Urinary bladder (tissue), 4 donors: ENCODE measurements at places on chromosomes 4 and X. TPM values are rescaled to one million over a fixed set of nuclear protein-coding genes. Genes with fewer than 3 reads are reported as not detected.

DNA sequence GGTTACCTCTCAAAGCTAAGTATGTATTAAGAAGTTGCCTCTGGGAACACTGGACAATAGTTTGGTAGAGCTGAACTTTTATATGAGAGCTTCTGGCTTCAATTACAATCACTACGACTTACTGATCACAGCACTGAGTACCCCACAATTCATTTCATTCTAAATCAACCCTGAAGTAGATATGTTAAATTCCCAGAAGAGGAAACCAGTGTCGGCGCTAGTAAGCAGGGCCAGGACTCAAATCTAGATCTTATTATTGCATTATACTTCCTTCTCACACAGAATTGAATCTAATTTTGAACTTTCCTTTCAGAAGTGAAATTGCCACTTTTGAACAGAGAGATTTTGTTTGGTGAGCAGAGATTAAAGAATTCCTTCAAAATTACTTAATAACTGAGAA lies 41.8 kb downstream of the HUWE1 start:
- DNase-seq, result no peak

DNA sequence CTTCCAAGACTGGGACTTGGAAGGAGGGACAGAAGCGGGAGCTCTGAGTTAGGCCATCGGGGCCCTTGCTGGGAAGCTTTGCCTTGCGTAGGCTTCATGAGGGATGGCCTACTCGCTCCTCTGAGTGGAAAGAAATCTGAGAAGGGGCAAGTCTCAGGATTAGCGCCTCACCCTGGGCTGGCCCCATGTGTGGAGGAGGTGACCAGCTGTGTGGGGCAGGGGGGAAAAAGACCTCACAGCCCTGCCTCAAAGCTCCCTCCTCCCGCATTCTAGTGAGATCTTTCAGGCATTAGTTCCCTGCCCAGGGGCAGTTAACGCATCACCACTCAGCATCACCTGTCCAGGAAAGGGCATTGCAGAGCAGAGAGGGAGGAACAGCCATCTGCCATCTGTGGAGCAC lies 156.1 kb downstream of the ENPP6 start:
- no peak for DNase-seq

- no peak for DNase-seq
Observed at GRCh38 chr4:78534286-78534955, 17.1 kb upstream of the ANXA3 start.

DNA sequence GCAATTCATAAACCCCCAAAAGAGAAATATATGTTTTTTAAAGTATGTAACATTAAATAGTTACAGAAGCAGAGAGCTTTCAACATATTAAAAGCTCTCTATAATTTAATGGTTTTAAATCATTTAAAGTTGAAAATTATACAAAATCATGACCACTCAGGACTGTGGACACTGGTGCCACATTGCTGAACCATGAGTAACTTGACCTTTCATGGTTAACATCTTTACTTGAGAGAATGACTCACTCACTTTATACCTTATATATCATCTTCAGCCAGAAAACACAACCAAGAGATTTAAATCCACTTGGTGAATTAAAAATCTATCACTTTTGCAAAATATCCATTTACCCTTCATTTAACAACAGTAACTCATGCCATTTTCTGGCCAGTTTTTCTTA lies 584.3 kb upstream of the SMIM31 start:
- no peak for DNase-seq

- DNase-seq, result no peak
Observed at GRCh38 chr4:6988016-6988715, 55.0 kb upstream of the TADA2B start.

DNA sequence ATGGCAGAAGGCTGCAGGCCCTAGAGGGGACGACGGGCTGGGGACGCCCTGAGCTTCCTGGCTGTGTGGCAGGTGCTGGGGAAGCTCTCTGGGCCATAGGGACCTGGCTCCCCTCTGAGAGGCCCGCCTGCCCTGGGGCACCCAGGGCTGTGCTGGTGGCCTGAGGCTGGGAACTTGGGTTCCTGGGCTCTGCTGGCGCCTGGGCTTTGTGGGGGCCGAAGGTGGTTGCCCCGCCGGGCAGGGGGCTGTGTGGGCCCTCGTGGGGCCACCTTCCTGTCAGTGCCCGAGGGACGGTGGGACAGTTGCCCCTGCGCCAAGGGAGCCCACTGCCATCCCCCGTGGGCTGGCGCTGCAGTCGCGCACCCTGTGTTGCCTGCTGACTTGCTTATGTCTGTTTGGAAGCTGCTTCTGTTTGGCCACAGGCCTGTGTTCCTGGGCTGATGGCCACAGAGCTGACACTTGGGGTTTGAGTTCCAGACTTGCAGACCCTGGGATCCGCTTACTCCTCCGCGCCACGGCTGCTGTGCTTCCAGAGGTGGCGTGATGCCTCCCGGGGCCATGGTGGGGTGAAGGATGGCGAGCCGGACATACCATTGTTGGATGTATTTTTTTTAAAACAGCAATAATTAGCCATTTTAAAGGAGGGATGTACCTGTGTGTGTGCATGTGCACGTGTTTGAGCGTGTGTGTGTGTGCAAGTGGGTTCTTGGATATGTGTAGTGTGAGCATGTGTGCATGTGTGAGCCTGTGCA lies 8.5 kb downstream of the NAT8L start:
- DNase-seq, result no peak

GRCh38 chr4:85826060-85826678 lies 351.2 kb downstream of the ARHGAP24 start:
- DNase-seq, result no peak

- DNase-seq, result no peak
Observed at GRCh38 chrX:69289046-69289792, 124.0 kb upstream of the PJA1 start.

GRCh38 chrX:130834149-130834548 lies 68.9 kb downstream of the ENOX2 start:
- DNase-seq, result no peak

DNA sequence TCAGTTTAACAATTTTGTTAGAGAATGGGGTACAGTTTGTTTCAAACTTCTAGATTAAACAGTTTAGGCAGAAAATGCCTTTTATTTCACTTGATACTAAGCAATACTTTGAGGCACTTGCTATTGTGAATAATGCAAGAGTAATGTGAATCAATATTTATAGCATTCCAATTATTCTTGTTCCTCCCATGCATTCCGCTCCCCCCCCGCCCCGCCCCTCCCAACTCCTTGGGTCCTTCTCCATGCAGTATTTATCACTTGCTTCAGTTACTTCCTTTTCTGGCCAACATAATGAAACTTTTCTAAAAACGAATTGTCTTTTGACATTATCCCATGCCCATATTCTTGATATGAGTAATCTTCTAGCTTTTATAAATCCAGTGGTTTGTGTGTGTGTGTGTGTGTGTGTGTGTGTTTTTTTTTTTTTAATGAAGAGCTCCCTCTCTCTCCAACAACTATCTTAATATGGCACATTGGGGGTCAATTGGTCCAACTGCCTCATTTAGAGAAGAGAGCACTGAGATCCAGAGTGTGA lies 1.6 kb downstream of the BANK1 start:
- no peak for DNase-seq

DNA sequence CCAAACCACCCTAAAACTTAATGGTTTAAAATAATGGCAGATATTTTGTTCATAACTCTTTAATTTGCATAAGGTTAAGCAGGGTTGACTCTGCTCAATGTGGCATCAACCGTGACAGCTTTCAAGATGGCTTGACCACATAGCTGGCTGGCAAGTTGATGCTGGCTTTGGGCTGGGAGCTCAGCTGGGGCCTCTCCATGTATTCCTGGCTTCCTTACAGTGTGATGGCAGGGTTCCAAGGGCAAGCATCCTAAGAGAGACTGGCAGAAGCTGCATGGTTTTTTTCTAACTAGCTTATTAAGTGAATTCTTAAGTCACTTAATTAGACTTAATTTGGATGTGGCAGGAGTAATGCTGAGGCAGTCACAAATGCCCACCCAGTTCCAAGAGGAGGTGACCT lies 4.5 kb downstream of the RP2 start:
- DNase-seq, result no peak

DNA sequence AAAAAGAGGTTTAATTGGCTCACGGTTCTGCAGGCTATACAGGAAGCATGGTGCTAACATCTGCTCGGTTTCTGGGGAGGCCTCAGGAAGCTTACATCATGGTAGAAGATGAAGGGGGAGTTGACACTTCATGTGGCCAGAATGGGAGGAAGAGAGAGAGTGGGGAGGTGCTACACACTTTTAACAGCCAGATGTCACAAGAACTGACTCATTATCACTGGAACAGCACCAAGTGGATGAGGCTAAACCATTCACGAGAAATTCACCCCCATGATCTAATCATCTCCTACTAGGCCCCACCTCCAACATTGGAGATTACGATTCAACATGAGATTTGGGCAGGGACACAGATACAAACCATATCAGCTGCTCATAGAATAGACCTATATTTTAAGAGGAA lies 255.8 kb downstream of the OPHN1 start:
- no peak for DNase-seq

GRCh38 chrX:63784346-63784901 lies 590 bp downstream of the ARHGEF9 start:
- no peak for DNase-seq

- no peak for DNase-seq
Observed at GRCh38 chrX:68832101-68832416, 3.2 kb downstream of the EFNB1 start.

- no peak for DNase-seq
Observed at GRCh38 chr4:7095611-7096155, 27.8 kb upstream of the GRPEL1 start.

DNA sequence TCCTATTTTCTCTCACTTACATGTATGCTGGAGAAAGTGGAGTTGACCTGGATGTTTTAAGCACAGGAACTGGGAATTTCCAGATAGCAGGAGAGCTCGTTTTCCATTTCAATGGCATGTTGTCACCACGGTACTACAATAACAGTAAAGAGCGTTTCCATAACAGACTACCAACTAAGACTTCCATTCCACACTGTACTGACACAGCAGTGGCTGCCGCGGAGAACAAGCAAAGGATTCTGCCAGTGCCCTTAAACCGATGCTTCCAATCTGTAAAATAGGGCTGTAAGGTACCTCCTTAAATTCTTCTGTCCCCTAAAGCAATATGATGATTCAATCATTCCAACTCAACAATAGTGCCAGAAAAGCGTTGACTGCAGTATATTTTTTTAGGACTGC lies 143.9 kb downstream of the KLHL13 start:
- no peak for DNase-seq

GRCh38 chrX:126847143-126847542 lies 27.6 kb downstream of the PRR32 start:
- DNase-seq, result no peak

GRCh38 chrX:40807384-40807783 lies 72.0 kb upstream of the MED14 start:
- no peak for DNase-seq

GRCh38 chr4:80009806-80010205 lies 63.2 kb downstream of the ANTXR2 start:
- DNase-seq, result no peak

DNA sequence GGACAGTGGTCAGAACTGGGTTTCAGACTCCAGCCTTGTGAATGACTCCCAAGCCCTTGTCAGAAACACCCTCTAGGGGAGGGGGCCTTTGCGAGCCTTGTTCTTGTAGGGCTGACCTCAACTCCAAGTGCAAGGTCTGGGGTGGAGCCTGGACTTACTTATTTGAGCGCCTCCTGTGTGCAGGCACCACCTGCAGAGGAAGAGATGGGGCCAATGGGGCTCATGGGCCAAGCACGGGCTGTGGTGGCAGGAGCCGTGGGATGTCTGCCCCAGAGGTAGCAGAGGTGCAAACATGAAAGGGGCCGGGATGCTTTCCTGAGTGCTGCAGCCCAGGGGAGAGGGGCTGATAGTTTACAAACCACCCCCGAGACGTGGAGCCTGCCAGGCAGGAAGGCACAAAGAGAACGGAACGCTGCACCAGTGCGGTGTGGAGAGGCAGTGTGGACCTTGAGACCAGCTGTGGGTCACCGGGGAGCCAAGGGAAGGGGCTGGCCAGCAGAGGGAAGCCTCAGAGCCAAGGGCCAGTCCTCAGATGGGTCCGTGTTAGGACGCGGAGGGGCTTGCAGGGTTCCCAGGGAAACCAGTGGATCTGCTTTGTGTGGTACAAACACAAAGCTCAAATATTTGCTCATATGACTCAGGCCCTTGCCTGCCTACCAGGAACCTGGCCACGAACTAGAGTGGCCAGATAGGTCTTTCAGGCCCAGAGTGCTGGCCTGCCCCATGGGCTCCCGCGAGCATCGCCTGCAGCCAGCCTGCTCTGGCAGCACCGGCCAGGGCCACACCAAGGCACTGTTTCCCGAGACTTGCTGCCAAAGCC lies 8.7 kb upstream of the TADA2B start:
- no peak for DNase-seq

The IL13RA1 gene
- total RNA-seq, result 36.7 TPM

The DOK7 gene
- 2.2 TPM for total RNA-seq

The SSX2 gene
- not detected for total RNA-seq

The CLTRN gene
- total RNA-seq, result 0.90 TPM

The DCAF4L1 gene
- total RNA-seq, result 0.16 TPM
